ENCODE measurements at places on chromosomes 5 and 9.

GRCh38 chr5:172754596-172755356 is 16.2 kb downstream of the DUSP1 start:
- DNase-seq = no peak

- no peak for DNase-seq
Observed at GRCh38 chr9:82993856-82994605, 68.9 kb downstream of the RASEF start.

DNA sequence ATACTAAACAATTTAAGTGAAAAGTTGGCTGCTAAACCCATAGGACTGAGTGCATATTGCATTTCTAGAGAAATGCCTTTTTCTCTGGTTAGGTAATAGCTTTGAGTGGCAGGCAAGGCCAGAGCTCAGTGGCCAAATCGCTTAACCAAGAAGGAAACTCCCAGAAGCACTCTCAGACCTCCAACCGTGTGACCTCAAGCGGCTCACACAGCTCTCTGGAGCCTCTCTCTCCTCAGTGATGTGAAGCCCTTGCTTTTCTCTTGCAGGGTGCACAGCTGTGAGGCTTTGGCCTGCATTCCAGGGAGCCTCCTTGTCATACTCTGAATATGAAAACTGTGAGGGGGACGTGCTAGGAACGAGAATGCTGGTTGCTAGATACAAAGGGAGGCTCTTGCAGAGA is 106.7 kb downstream of the INSYN2B start:
- no peak for DNase-seq

DNA sequence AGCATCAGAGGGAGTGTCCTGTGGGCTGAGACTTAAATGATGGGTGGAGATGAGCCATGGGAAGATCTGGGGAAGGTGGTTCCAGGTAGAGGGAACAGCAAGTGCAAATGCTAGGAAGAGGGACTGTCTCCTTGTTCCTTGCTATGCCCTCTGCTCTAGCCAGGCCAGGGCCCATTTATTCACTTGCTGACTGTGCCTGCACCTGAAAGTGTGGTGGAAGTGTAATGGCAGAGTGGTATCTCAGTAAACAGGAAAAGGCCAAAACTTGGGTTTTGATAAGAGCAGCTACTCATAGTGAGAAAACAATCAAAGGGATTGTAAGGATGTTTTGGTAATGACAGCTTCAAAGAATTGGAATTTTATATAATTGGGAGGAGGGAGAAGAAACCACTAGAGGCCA is 32.4 kb downstream of the TLE4 start:
- DNase-seq = no peak

GRCh38 chr5:173733831-173734501 is 117.5 kb upstream of the BOD1 start:
- no peak for DNase-seq

GRCh38 chr9:26856413-26857032 is 36.1 kb downstream of the CAAP1 start:
- DNase-seq = no peak

- DNase-seq = no peak
Observed at GRCh38 chr5:58469896-58470295, 10.0 kb upstream of the PLK2 start.

GRCh38 chr9:87201351-87201751 is 254.0 kb upstream of the GAS1 start:
- no peak for DNase-seq

- no peak for DNase-seq
Observed at GRCh38 chr5:96254980-96255691, 177.9 kb downstream of the PCSK1 start.

Measured in esophagus squamous epithelium (tissue), 5 donors.